T-helper 1 cell (primary cell): ENCODE measurements at places on chromosomes 16 and 17.

GRCh38 chr16:30046178-30046577, 15.1 kb upstream of the TLCD3B start:
- DNase-seq: no peak

- DNase-seq: no peak
These were observed 2.0 kb downstream of the TMEM11 start for GRCh38 chr17:21211825-21212479.

DNA sequence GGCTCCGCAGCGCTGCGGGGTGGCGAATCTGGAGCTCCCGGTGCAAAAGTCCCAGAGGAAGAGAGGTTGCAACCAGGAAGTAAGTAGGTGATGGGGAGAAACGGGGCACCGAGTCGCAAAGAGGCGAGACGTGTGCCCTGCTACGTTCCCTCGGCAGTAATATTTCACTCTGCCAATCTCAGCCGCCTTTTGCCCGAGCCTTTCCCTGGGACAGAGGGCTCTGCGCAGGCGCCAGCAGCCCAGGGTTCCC, at the start of gene NR1D1:
Gene NR1D1 (minus strand): TSS at position 171 of the 250 bp plus-strand sequence. CDS start 495 bp downstream, outside the sequence.
- DNase-seq: no peak

- no peak for DNase-seq
These were observed 2.1 kb downstream of the MFAP4 start for GRCh38 chr17:19384723-19385391.

GRCh38 chr17:78121801-78122215, 6.7 kb downstream of the TMC6 start:
- DNase-seq: no peak
